HuH-7 (cell line): ENCODE measurements at places on chromosomes 7 and 10.
A peak's percentile ranks its signal among the peaks of the same experiment; 100 is the strongest.

DNA sequence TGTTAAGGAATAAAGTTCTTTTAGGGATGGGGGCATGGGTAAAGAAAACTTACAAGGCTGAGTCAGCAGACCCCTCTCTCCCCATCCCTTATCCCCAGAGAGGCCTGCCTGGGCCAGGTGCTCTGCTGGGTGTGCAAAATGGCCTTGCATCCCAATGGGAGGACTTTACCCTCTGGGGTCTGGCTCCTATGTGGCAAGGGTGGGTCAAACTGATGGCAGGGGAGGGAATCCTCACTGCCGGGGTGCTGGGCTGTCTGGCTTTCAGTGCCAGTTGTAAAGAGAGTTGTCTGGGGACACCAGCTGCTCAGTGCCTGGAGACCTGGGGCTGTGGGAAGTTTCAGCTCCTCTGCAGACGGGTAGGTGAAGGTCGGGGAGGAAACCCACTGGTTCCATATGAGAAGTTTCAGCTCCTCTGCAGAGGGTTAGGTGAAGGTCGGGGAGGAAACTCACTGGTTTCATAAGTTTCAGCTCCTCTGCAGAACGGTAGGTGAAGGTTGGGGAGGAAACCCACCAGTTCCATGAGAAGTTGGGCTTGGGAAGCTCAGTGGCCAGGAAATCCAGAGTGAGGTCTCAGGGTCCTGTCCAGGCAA is 127.2 kb upstream of the PODXL start:
- DNase-seq: no peak

GRCh38 chr10:29081231-29081630 is 207.6 kb upstream of the LYZL1 start:
- DNase-seq: no peak

DNA sequence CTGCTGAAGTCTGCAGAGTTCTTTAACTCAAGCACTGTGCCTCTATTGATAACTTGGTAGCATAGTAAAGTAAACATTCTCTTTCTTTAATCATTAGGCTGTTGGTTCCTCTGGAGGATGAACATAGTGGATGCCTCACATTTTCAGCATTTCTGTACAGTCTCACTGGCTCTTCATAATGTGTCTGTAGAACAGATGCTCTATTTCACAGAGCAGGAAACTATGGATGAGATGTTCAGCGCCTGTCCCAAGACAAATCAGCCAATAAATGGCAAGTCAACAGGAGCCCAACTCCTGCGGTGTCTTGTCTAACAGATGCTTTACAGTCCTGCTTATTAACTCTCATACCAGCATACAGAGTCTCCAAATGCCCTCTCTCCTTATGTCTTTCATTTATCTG is 36.5 kb downstream of the NRBF2 start:
- no peak for DNase-seq

DNA sequence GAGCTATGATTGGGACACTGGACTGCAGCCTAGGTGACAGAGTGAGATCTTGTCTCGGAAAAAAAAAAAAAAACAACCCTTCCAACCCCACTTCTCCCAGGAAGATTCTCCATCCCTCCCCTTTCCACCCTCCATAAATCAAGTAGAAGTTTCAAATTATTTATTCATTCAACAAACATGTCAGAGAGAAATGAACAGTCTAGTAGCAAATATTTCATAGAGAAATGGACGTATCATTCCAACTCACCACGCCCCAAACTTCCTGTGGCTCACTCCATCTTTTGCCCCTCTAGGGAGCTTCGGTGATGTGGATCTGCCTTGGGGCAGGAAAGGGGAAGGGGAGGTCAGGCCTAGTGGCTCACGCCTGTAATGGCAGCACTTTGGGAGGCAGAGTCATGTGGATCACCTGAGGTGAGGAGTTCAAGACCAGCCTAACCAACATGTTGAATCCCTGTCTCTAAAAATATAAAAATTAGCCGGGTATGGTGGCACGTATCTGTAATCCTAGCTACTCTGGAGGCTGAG is 638 bp upstream of the TRAPPC14 start:
- DNase-seq: no peak

GRCh38 chr10:15088428-15089261 is at the start of gene ACBD7:
Gene ACBD7, minus strand, starts transcription at chr10:15088776. Its CDS starts 48 bp downstream, at chr10:15088728.
- DNase-seq: peak; percentile 96

- DNase-seq: no peak
These were observed 94.8 kb downstream of the CCDC71L start for GRCh38 chr7:106566196-106566595.

DNA sequence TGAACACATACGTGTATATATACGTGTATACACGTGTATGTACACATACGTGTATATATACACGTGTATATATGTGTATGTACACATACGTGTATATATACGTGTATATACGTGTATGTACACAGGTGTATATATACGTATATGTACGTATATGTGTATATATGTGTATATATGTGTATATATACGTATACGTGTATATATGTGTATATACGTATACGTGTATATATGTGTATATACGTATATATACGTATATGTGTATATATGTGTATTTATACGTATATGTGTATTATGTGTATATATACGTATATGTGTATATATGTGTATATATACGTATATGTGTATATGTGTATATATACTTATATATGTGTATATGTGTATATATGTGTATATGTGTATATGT is 44.3 kb downstream of the CD36 start:
- DNase-seq: no peak

GRCh38 chr7:2417981-2418481 is 14.6 kb downstream of the CHST12 start:
- no peak for DNase-seq

- DNase-seq: no peak
These were observed 32.6 kb upstream of the CHCHD3 start for GRCh38 chr7:133114519-133114918.

- DNase-seq: no peak
These were observed 142.9 kb downstream of the PAXIP1 start for GRCh38 chr7:154859747-154860620.

- no peak for DNase-seq
These were observed 134.3 kb upstream of the PFKP start for GRCh38 chr10:2933071-2933470.

- DNase-seq: no peak
These were observed 15.9 kb upstream of the CD36 start for GRCh38 chr7:80622541-80622940.

- DNase-seq: peak; percentile 74
These were observed 12.2 kb downstream of the TRPV6 start for GRCh38 chr7:142873281-142873784.

DNA sequence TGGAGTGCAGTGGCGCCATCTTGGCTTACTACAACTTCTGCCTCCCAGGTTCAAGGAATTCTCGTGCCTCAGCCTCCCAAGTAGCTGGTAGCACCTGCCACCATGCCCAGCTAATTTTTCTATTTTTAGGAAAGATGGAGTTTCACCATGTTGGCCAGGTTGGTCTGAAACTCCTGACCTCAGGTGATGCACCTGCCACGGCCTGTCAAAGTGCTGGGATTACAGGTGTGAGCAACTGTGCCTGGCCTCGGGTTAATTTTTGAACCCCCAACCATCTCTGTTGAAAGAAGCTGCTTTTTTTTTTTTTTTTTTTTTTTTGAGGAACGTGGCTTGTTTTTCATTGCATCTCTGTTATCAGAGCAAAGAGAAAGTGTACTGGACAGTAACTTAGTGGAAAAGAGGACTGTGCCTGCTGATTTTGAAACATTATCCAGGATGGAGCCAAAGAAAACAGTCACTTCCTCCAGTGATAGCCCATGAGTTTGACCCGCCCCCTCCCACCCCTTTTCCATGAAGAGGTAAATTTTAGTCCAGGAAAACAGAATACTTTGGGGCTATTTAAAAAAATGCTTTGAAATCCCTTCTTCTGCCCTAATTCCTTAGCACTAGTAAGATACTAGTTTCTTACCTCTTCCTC is 38.3 kb downstream of the WBP1L start:
- no peak for DNase-seq

DNA sequence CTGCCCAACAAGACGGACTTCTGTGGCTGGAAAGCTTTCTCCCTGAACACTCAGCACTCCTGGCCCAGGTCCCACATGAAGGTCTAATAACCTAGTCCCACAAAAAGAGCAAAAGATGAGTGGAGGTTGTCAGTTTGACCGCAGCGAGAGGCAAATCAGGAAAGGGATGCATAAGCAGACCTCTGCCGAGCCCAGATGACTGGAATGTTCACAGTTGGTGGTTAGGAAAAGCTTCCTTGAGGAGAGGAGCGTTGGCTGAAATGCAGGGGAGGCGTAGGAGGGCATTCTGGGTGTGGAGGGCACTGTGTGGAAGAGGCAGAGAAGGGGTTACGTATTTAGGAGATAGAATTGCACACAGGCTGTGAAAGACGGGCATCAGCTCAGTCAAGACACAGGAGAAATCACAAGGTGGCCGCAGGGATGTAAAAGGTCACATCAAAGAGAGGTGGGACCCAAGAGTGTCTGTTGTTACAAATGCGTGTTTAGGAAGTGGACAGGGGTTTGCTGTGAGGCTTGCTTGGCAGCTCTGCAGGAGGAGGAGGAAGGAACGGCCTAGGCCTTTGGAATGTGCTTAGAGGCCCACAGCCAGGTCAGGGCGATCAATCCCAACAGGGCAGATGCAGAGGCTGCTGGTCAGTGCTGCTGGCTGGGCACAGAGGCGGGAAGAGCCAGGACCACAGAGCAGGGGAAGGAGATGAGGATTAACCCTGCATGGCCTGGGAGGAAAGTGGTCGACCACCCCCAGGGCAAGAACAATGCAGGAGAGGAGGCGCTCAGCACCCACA is 133.5 kb downstream of the VIPR2 start:
- DNase-seq: no peak

DNA sequence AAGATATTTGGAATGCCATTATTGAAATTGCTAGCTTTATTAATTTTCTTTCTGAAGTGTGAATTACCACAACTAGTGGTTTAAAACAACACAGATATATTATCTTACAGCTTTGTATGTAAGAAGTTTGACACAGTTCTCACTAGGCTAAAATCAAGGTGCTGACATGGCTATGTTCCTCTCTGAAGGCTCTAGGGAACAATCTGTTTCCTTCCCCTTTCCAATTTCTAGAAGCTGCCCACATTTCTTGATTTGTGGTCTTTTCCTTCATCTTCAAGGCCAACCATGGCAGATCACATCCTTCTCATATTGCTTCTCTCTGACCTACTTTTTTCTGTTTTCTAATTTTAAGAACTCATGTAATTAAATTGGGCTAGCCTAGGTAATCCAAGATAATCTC is 43.3 kb upstream of the SLC26A3 start:
- DNase-seq: no peak

GRCh38 chr10:108064746-108065260 is 900.3 kb upstream of the SORCS1 start:
- DNase-seq: no peak

GRCh38 chr10:60237977-60238758 is 151.5 kb downstream of the ANK3 start:
- DNase-seq: peak; percentile 17

GRCh38 chr7:135327458-135327857 is 93.8 kb downstream of the STRA8 start:
- DNase-seq: no peak

- no peak for DNase-seq
These were observed 174 bp downstream of the ADCY1 start for GRCh38 chr7:45574416-45574668.

- DNase-seq: no peak
These were observed 6.1 kb downstream of the CHST3 start for GRCh38 chr10:71970331-71970730.

DNA sequence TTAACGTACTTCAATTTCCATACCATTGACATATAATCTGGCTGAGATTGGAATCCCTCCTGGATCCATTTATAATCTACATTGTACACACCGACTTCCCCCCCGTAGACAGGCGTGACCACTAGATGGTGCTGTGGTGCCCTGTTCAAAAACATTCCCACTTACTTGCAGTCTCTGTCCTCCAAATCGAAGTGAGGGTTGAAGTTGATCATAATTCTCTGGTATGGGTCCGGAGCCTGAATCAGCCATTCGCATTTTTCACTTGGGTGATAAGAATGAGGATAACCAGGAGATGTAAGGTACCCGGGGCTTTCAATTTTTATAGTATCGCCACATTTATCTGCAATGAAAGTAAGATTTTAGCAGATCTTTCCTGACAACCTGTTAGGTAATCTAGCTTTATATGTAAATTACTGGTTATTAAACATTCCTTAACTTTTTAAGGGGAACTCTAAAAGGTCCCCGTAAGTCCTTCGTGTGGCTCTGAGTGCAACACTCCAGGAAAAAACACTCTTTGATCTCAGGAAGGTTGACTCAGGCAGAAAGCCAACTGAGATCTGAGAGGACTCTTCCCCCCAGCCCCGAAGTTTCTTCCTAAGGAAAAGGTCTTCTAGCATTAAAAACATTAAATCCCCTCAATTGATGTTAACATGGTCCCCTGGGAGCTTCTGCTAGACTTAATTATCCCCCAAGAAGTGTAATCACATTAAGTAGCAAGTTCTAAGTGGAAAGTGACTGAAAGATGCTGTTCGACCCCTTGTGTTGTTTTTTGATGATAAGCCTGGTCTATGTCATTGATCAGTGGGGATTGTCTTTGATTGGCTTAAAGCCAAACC is 3.7 kb downstream of the NRP1 start:
- DNase-seq: peak; percentile 76

GRCh38 chr7:92735707-92736106 is 100.7 kb downstream of the CDK6 start:
- DNase-seq: no peak

- no peak for DNase-seq
These were observed 9.2 kb downstream of the AKR1B1 start for GRCh38 chr7:134449680-134450079.

DNA sequence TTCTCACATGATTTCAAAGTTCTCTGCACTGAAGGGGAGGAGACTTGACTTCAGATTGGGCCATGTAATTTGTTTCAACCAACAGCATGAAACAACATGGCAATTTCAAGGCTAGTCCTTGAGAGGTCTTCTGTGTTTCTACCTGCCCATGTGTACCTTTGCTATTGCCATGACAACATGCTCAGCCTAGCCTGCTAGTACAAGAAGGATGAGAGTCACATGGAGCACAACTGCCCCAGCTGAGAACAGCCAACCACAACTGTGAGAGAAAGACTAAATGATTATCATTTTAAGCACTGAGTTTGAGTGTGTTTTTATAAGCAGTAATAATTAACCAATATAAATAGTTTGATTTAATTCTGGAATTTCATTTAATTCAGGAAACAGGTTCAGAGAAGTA is 41.9 kb downstream of the ANKMY2 start:
- DNase-seq: no peak

- no peak for DNase-seq
These were observed 323.4 kb upstream of the GRM3 start for GRCh38 chr7:86320341-86320740.

- no peak for DNase-seq
These were observed 180.2 kb upstream of the FAM3C start for GRCh38 chr7:121576148-121576917.

GRCh38 chr10:123272171-123272570 is 118.0 kb downstream of the BUB3 start:
- peak; percentile 38 for DNase-seq
